ENCODE measurements at places on chromosomes 1 and 21.

GRCh38 chr1:13586001-13586400 is 2.4 kb downstream of the PDPN start:
- H3K4me1 ChIP-seq = no peaks in the 10 kb centered on the region
- no peak overlapping the region for H3K27ac ChIP-seq
- no peak overlapping the region for H3K4me3 ChIP-seq
- H3K36me3 ChIP-seq = no peaks in the 10 kb centered on the region

- peak overlapping the region; percentile 98 for H3K4me3 ChIP-seq
- H3K36me3 ChIP-seq = peaks cover 7% of the 10 kb centered on the region
These were observed 6.7 kb downstream of the ZBTB7B start for GRCh38 chr1:155009221-155009711.

DNA sequence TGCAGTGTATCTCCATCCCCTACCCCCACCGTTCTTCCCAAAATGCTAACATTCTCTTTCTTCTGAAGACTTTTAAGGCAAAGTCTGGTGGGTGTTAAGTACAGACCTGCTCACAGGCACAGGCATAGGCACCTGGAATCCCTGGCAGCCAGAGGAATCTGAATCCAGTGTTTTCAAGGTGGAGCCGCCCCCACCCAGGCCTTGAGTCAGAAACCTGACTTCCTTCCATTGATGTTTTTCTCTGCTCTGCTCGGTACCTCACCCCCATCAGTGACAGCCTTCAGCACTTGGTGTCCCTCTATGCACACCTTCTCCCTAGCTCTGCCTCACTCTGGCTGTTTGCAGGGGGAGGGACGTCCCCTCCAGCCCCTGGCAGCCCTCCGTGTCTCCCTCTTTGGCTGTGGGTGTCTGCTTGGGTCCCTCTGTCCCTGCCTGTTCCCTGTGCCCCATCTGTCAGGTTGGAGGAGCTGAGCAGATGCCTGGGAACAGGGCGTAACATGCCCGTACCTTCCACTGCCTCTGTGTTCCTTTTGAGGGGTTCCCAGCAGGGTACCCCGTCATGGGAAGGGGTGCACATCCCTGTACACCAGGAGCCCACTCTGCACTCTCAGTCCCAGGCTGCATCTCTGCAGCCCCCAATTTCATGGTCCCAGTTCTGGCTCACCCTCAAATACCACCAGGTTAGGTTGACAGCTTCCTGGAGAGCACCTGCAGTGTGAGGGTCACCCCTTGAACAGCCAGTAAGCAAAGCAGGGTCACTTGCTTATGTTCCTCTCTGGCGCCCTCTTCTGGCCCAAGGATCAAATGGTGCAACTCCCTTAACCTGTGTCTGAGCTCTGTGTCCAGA is 6.7 kb downstream of the NCDN start:
- H3K27me3 ChIP-seq = no peaks in the 10 kb centered on the region
- H3K4me3 ChIP-seq = no peak overlapping the region
- DNase-seq = peak; percentile 76

GRCh38 chr1:62744611-62745577 is 39.0 kb upstream of the ATG4C start:
- no peak overlapping the region for H3K27ac ChIP-seq
- peaks cover 3% of the 10 kb centered on the region for H3K4me1 ChIP-seq
- no peak for DNase-seq
- H3K27me3 ChIP-seq = peaks cover 19% of the 10 kb centered on the region
- H3K36me3 ChIP-seq = no peaks in the 10 kb centered on the region
- no peak overlapping the region for H3K4me3 ChIP-seq

- peak overlapping the region; percentile 31 for H3K4me3 ChIP-seq
- no peaks in the 10 kb centered on the region for H3K27me3 ChIP-seq
- DNase-seq = no peak
These were observed 66.7 kb downstream of the ITPKB start for GRCh38 chr1:226672339-226672762.

GRCh38 chr1:147837964-147838292 is 64.7 kb upstream of the GJA8 start:
- H3K4me3 ChIP-seq = no peak overlapping the region

DNA sequence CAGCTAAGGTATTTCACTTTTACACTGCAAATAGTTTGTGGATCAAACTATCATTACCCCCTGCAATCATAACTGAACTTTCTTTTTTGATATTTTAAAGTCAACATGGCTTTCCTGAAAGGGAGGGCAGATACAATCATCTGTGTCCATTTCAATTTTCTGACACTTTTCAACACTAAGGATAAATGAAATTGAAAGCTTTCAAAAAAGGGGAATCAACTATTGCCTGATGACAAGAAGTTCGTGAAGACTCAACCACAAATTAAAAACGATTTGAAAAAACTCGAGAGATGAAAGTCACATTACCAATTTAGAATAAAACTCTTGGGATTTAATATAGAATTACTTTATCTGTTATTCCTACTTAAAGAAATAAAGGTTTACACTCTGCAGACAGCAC is 11.7 kb downstream of the SRSF4 start:
- H3K27me3 ChIP-seq = no peaks in the 10 kb centered on the region
- peaks cover 2% of the 10 kb centered on the region for H3K36me3 ChIP-seq
- no peak overlapping the region for H3K4me3 ChIP-seq
- peaks cover 53% of the 10 kb centered on the region for H3K4me1 ChIP-seq
- H3K27ac ChIP-seq = peak overlapping the region; percentile 74

- DNase-seq = no peak
- peaks cover 4% of the 10 kb centered on the region for H3K27me3 ChIP-seq
- peaks cover 2% of the 10 kb centered on the region for H3K36me3 ChIP-seq
- no peak overlapping the region for H3K27ac ChIP-seq
- no peaks in the 10 kb centered on the region for H3K4me1 ChIP-seq
These were observed 1.7 kb upstream of the KRTAP7-1 start for GRCh38 chr21:30831194-30831765.

- no peak for DNase-seq
- no peaks in the 10 kb centered on the region for H3K36me3 ChIP-seq
- H3K27ac ChIP-seq = no peak overlapping the region
- no peaks in the 10 kb centered on the region for H3K27me3 ChIP-seq
- no peak overlapping the region for H3K4me3 ChIP-seq
- no peaks in the 10 kb centered on the region for H3K4me1 ChIP-seq
These were observed 313.1 kb upstream of the TMPRSS15 start for GRCh38 chr21:18716578-18717138.

DNA sequence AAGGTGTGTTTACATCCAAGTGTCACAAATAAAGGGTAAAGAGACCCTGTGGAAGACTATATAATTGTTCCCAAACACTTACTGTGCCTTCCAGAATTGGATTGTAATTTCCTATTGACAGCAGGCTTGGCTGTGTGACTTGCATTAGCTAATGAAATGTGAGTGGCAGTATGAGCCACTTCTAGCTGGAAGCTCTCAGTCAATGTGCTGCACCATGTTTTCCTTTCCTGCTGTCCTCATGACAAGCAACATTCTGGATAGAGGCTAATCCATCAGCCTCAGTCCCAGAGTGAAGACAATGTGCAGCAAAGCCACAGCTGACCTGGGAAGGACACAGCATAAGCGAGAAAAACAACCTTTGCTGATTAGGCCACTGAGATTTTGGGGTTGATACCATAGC is 5.9 kb upstream of the FOXJ3 start:
- peak overlapping the region; percentile 21 for H3K27ac ChIP-seq
- H3K36me3 ChIP-seq = no peaks in the 10 kb centered on the region
- no peak for DNase-seq
- peaks cover 9% of the 10 kb centered on the region for H3K27me3 ChIP-seq
- H3K4me1 ChIP-seq = peaks cover 11% of the 10 kb centered on the region
- H3K4me3 ChIP-seq = no peak overlapping the region

DNA sequence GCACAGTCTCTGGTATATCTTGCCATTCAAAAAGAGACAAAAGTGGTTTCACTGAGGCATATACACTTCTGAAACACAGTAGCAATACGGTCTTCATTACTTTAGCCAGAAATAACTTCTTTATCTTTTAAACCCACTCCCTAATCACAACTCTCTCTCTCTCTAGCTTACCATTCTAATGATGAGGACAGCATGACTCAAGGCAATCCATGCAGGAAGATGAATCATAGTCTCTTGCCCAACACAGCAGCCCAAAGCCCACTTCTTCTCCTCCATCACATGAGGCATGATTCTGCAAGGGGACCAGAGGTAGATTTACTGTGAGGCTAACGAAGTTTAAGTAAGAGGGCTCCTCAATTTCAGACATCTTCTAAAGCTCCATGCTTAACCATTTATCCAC is 285.0 kb upstream of the NR5A2 start:
- no peaks in the 10 kb centered on the region for H3K4me1 ChIP-seq
- no peak overlapping the region for H3K4me3 ChIP-seq
- no peak overlapping the region for H3K27ac ChIP-seq
- H3K36me3 ChIP-seq = no peaks in the 10 kb centered on the region

DNA sequence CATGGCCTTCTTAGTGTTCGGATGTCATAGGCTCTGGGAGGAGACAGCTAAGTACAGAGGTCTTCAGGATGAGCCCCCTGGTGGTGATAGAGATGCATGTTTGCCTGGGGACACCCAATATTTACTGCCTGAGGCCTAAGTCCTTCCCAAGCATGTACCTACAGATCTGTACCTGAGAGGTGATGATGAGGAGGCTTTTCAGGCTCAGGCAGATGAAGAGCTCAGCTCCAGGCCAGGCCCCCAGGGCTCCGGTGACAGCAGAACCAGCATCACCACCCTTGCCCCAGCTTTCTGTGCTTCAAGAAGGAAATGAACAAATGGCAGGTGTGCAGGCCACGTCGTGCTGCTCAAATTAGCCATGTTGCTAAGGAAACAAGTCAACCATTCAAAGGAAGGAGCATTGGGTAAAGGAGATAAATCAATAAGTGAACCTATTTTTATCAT is 21.1 kb downstream of the CACNA1E start:
- DNase-seq = no peak
- no peak overlapping the region for H3K27ac ChIP-seq
- H3K36me3 ChIP-seq = peaks cover 3% of the 10 kb centered on the region
- no peak overlapping the region for H3K4me3 ChIP-seq

- no peak for DNase-seq
- H3K36me3 ChIP-seq = peaks cover 4% of the 10 kb centered on the region
- H3K4me3 ChIP-seq = no peak overlapping the region
- H3K27ac ChIP-seq = no peak overlapping the region
- H3K4me1 ChIP-seq = no peaks in the 10 kb centered on the region
- H3K27me3 ChIP-seq = no peaks in the 10 kb centered on the region
These were observed 19.1 kb upstream of the AZIN2 start for GRCh38 chr1:33061834-33062233.

- peaks cover 8% of the 10 kb centered on the region for H3K4me1 ChIP-seq
- no peak overlapping the region for H3K27ac ChIP-seq
- H3K4me3 ChIP-seq = no peak overlapping the region
- H3K27me3 ChIP-seq = no peaks in the 10 kb centered on the region
- H3K36me3 ChIP-seq = peaks cover 5% of the 10 kb centered on the region
- no peak for DNase-seq
These were observed 31.6 kb upstream of the CEP350 start for GRCh38 chr1:179923029-179923428.

DNA sequence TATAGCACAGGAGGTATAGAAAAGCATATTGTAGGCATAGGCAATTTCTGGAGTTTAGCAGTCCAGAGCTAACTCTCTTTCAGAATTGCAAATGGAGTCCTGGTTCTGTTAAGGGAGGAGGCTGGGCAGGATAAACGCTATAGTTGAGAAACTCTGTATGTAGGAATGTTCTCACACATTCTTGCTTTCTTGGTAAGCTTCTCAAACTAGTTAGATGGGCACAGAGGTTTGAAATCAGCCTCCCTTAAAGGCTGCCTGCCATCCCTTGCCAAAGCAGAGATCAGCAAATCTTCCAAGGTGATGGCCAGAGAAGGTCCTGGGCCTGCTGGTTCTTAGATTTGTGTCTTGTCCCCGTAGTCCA is 42.9 kb upstream of the TADA1 start:
- H3K4me3 ChIP-seq = no peak overlapping the region
- DNase-seq = no peak
- peaks cover 61% of the 10 kb centered on the region for H3K27me3 ChIP-seq
- peaks cover 3% of the 10 kb centered on the region for H3K36me3 ChIP-seq

DNA sequence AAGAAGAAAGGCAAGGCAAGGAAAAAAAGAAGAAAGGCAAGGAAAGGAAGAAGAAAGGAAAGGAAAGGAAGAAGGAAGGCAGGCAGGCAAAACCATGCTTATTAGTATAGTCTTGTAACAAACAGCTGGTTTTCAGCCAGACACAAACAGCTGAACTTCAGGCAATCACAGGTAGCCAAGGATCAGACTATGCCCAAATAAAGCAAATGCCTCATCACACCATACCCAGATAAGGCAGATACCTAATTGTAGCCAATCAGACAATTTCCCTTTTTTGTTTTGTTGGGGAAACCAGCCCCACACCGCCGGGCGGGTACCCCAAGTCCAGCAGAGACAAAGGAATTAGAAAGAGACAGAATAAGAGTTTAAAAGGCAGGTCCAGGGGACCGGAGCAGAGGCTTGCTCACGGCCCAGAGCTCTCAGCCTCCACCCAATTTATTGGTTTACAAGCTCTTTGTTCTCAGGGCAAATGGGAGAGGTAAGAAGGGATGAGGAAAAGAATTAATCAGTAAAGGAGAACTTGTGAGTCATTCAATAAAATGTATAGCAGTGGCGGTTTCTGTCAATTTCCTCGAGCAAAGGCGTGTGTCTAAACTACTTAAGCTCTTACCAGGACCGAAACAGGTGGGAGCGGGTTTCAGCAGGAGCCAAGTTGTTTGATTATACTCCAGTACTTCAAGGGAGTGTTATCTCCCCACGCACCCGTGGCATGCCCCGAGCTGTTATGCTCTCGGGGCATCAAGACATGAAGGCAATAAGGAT is 886.8 kb downstream of the KCNT2 start:
- no peak overlapping the region for H3K4me3 ChIP-seq
- H3K27ac ChIP-seq = no peak overlapping the region
- no peaks in the 10 kb centered on the region for H3K36me3 ChIP-seq
- H3K4me1 ChIP-seq = no peaks in the 10 kb centered on the region
- no peak for DNase-seq

- H3K27me3 ChIP-seq = no peaks in the 10 kb centered on the region
- peaks cover 16% of the 10 kb centered on the region for H3K4me1 ChIP-seq
- no peak for DNase-seq
- peaks cover 2% of the 10 kb centered on the region for H3K36me3 ChIP-seq
- no peak overlapping the region for H3K27ac ChIP-seq
- no peak overlapping the region for H3K4me3 ChIP-seq
These were observed 3.3 kb downstream of the POGZ start for GRCh38 chr1:151455966-151456365.

DNA sequence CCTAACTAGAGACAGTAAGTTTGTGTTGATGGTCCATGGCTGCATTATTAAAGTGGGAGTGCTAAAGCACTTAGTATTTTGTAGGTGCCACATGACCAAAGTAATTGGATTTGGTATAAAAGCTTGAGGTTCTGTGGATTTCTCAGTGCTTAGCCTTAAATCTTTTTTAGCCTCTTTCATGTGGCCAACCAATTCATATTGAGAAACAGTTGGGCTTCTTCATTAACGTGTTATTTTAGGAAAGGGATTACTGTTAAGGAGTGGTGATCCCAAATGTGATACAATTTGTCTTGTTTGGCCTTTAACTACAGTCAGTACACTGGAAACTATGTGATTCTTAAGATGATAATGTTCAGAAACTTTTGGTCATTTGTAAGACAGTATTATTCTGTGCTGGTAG is 25.5 kb downstream of the MAN1A2 start:
- no peaks in the 10 kb centered on the region for H3K36me3 ChIP-seq
- H3K4me3 ChIP-seq = no peak overlapping the region
- peaks cover 32% of the 10 kb centered on the region for H3K4me1 ChIP-seq
- DNase-seq = no peak
- H3K27me3 ChIP-seq = no peaks in the 10 kb centered on the region

Measured in T-helper 17 cell (primary cell).